ENCODE measurements at places on chromosomes 1 and 21. TPM values are rescaled to one million over a fixed set of nuclear protein-coding genes. Genes with fewer than 3 reads are reported as not detected.

TAS1R1 gene
- not detected for total RNA-seq

CFAP107 gene
- not detected for total RNA-seq

CR1L gene
- not detected for total RNA-seq

STIL gene
- 8.2 TPM for total RNA-seq

RAB3GAP2 gene
- 25.1 TPM for total RNA-seq

CFAP74 gene
- not detected for total RNA-seq

SYCP1 gene
- total RNA-seq, result not detected

PCAT6 gene
- total RNA-seq, result 5.8 TPM

CFHR5 gene
- total RNA-seq, result not detected

CDC42 gene
- 208 TPM for total RNA-seq

AMY1B gene
- total RNA-seq, result not detected

KRTAP21-2 gene
- total RNA-seq, result not detected

PAPPA2 gene
- 0.12 TPM for total RNA-seq

CENPF gene
- 28.1 TPM for total RNA-seq

NPHS2 gene
- total RNA-seq, result not detected

NTNG1 gene
- 0.48 TPM for total RNA-seq
